ENCODE measurements at places on chromosomes 1 and 21.

GRCh38 chr1:18373882-18374493 lies 106.7 kb upstream of the KLHDC7A start:
- no peak for DNase-seq

- peak; percentile 66 for DNase-seq
Observed at GRCh38 chr1:206581571-206581981, 30.7 kb downstream of the EIF2D start.

DNA sequence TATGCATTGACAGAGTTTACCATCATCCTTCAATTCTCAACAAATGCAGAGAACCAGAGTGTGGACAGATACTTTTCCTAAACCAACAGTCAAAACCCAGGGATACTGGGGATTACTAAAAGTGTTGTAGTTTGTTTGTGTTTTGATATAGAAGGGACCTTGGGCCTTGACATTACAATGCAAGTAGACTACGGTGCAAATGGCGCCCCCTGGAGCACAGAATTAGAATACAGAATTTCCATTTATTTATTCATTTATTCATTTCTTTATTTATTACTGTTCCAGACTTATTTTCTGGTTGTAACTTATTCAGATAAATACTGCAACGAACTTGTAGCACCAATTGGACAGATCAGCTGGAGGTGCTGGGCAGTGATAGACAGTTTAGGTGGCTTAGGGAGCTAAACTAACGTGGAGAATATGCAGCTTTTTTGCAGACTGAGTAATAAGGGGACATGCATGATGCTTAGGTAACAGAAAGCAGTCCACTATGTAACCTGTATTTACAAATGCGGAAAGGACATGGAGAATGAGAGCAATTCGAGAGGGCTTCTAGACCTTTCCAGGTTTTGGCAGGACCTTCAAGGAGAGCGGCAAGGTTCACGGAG lies 42.6 kb downstream of the KIRREL1 start:
- DNase-seq, result peak; percentile 10

DNA sequence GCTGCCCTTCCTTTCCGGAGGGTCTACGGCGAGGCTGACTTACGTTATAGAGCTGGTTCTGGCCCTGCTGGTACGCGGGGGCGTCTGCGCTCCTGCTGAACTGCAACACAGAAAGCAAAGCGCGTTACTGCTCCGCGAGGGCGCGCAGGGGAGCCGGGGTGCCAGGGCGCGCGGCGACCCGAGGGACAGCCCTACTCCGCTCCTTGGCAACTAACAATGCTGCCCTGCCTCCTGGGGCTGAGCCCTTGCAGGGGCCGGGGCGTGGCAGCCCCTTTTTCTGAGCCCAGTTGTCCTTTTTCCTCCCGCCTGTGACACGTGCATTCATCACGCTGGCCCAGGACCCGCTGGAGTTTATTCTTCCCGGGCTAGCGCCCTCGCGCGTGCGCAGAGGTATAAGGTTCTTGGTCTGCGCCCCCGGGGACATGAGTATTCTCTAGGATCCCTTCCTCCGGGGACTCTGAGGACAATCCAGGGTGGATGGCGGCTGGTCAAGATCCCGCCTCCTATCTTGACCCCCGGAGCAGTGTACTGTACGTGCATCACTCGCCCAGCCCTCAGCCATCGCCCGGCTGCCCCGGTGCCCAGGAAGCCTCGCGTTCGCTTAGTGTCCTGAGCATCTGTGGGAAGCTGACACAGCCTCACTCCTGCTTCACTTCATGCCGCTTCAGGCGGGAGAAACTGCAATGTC lies 78.9 kb downstream of the CD247 start:
- DNase-seq, result no peak

- no peak for DNase-seq
Observed at GRCh38 chr1:68346188-68346808, 103.5 kb downstream of the RPE65 start.

DNA sequence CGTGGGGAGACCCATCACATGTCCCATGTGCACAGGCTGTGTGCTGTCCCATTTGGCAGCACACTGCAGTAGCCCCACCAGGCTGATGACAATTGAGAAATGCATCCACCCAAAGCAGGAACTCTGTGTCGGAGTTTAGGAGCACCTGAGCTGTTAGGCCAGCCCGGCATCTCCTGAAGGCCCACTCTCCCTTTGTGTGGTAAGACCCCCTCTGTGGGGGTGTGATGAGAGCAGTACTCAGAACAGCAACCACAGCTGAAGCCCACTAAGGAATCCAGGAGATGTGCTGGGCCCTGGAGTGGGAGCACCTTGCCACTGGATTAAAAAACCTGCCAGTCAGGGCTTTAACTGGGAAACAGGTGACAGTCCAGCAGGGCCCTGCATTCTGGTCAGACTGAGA lies 37.2 kb downstream of the FCRL5 start:
- no peak for DNase-seq

- DNase-seq, result peak; percentile 18
Observed at GRCh38 chr1:27368869-27369582, 2.3 kb upstream of the MAP3K6 start.

DNA sequence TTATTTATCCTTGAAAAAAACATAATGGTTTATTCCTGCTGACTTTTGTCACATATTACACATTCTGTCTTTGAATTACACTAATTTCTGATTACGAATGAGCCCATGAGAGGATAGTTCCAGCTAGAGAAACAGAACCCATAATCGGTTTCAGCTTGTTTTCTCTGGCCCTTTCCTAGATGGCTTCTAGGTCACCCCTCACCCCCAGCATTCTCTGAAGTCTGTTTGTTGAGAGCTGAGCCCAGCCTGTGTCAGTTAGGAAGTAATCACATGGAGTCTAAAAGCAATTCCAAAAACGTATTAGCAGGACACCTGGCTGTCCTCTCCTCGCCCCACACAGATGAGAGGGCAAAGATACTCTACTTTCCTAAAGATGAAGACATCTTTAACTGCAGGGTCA lies 48.9 kb downstream of the KIAA1614 start:
- DNase-seq, result no peak

DNA sequence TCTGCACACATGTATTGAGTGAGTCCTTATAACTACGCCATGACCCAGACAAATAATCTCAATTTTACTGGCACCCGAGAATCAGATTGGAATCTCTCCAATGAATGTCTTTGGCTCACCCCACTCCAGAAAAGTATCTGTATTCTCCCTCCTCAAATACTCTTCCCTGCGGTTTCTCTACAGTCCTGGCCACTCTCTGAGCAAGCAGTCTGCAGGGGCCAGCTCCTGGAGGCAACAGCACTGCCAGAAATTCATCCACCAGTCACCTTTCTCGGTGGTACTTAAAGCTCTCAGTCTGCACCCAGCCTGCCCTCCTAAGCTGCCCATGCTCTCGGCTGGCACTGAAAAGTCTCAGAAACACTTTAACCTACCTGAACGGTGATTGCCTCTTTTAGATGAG lies 16.1 kb upstream of the LYST start:
- no peak for DNase-seq

DNA sequence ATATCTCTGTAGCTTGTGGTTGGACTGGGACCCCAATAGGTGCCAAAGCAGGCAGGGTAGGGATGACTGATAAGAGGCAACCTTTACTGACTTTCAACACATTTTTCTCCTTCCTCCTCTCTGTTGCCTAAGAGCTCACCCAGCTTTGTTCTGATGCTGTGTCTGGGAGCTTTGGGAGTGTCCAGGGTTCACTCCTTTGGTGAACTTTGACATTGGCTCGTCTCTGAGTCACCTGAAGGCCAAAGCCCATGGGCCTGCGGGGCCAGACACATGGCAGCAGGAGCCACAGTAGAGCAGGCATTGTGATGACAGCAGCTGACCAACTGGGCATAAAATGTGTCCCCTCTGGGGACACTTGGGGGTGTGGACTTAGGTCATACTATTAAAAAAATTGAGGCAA lies 99.5 kb upstream of the ZNF644 start:
- no peak for DNase-seq

GRCh38 chr1:110749960-110750359 lies 75.2 kb upstream of the KCNA3 start:
- no peak for DNase-seq

GRCh38 chr1:150061632-150062101 lies 5.9 kb upstream of the VPS45 start:
- no peak for DNase-seq

- DNase-seq, result peak; percentile 94
Observed at GRCh38 chr1:235011599-235012435, 116.8 kb downstream of the TOMM20 start.

- DNase-seq, result no peak
Observed at GRCh38 chr1:30906631-30907441, 1.7 kb downstream of the SDC3 start.

DNA sequence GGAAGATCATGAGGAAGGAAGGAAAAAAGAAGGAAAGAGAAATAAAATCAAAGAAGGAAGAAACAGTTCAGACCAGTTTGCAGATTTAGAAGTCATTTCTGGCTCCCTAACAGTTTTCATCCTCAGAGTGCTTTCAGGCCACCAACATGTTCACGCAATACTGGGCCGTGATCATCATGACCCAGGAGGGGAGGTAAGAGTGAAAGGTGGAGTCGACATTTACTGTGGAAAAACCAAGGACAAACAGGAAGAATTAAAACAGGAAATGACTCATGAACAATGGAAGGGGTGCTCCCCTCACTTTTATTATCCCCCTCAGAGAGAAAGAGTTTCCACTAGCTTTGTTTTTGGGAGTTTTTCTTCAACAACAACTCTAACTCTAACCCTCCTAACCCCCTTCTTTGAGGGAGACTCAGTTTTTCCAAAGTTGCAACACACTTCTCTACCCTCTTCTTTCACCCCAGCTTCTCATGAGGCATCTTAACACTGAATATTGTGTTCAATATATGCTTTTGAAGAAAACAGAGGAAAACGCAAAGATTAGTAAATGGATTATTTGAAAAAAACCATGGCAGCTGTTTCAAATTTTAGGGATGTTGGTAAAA lies 60.4 kb downstream of the VANGL2 start:
- DNase-seq, result no peak

DNA sequence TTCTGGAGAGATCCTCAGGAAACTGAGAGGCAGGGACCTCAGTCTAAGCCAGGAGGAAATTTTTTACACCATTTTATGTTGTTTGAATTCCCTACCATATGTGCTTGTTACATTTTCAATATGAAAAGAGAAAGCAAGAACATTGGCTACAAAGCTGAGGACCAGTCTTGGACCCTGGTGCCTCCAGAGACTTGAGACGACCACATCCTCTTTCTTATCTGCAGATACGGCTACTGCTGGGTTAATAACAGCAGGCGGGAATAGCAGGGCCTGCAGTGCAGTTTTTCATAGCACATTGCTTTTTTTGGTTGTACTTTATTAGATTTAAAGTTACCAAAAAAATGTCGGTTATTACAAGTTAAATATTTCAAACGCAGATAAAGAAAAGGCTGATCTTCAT lies 3.9 kb downstream of the KDM4A start:
- DNase-seq, result peak; percentile 63

GRCh38 chr1:230458509-230458908 lies 32.4 kb upstream of the PGBD5 start:
- no peak for DNase-seq

DNA sequence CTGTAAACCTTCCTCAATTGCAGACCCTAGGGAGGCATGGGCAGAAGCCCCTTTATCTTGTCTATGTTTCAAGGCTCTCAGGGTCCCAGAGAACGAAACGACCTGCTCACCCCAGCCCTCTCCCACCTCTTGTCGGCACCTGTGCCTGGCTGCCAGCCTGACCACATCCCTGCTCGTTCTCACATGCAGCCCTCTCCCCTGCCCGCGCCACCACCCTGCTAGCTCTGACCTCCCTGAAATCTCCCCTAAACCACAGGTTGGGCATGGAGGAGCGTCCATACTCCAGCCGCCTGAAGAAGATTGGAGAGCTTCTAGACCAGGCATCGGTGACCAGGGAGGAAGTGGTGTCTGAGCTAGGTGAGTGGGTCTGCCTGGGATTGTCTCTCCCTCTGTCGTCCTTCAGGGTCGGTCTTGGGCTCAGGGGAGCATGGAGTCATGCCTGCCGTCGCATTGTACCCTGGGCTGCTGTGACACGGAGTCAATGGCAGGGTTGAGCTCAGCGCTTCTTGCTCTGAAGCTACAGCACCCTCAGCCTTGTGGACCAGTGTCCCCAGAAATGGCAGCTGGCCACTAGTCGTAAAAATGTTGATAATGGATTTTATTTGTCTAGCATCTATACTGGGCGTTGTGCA lies 3.6 kb downstream of the ADPRS start:
- no peak for DNase-seq

GRCh38 chr1:234608025-234608910 lies 1.7 kb downstream of the IRF2BP2 start:
- DNase-seq, result peak; percentile 87

- no peak for DNase-seq
Observed at GRCh38 chr1:175602026-175602585, 141.3 kb downstream of the TNR start.

GRCh38 chr1:53981220-53981619 lies 35.1 kb downstream of the LRRC42 start:
- DNase-seq, result no peak

DNA sequence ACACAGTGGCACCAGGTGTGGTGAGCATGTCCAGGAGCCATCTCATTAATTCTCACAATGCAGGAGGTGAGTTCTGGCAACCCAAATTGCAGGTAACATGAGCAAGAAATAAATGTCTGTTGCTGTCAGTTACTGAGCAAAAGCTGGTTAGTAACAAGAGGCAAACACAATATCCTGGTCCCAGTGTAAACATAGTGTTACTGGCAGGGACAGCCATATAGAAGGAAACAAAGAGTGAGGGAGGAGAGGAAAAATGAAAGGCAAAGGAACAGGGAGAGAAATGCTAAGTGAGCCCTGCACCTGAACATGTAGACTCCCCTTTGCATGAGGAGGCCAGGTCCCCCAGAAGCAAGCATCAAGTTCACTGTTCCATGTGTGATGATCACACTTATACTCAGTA lies 203.6 kb downstream of the TRABD2B start:
- DNase-seq, result no peak

DNA sequence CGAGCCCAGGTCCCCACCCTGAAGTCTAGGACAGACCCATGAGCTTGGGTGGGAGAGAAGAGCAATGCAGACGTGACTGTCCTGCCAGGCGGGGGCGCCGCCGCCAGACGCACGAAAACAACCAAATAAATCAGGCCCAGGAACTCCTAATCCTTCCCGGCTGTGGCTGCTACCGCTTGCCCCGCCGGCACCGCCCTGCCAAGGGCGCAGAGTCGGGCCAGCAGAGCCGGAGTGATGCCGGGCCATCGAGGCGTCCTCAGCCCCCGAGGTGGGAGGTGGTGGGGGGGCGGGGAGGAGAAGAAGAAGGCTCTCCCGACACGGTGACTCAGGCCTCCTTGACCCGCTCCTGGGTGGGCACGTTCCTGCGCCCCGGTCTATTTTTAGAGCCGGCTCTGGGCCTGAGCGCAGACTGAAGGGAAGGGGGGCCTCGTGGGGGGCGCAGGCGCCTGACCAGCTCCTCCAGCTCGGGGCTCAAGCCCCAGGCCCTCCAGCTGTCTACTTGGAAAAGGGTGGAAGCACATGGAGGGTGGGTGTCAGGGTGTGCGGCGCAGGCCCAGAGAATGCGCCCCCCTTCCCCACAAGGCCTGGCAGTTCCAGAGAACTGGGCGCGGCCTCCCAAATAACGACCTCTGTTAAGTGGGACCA lies 10.7 kb upstream of the COL16A1 start:
- no peak for DNase-seq

- DNase-seq, result no peak
Observed at GRCh38 chr1:34983700-34984355, 1.3 kb downstream of the TMEM35B start.
